HepG2 (cell line): ENCODE measurements at places on chromosomes 7 and 10.

- H3K4me3 ChIP-seq, result no peak overlapping the region
- H3K27me3 ChIP-seq, result no peaks in the 10 kb centered on the region
- no peak overlapping the region for H3K27ac ChIP-seq
- no peak for DNase-seq
Observed at GRCh38 chr10:50469778-50470193, 154.0 kb downstream of the SGMS1 start.

- no peaks in the 10 kb centered on the region; the same call in 1 of the 2 replicates for H3K4me1 ChIP-seq
- H3K36me3 ChIP-seq, result no peaks in the 10 kb centered on the region
- no peaks in the 10 kb centered on the region for H3K27me3 ChIP-seq
Observed at GRCh38 chr10:23065181-23065948, 30.0 kb upstream of the MSRB2 start.

GRCh38 chr7:7264306-7265040, 82.1 kb downstream of the C1GALT1 start:
- H3K36me3 ChIP-seq, result no peaks in the 10 kb centered on the region
- no peak for DNase-seq
- no peak overlapping the region for H3K27ac ChIP-seq
- no peaks in the 10 kb centered on the region for H3K27me3 ChIP-seq

DNA sequence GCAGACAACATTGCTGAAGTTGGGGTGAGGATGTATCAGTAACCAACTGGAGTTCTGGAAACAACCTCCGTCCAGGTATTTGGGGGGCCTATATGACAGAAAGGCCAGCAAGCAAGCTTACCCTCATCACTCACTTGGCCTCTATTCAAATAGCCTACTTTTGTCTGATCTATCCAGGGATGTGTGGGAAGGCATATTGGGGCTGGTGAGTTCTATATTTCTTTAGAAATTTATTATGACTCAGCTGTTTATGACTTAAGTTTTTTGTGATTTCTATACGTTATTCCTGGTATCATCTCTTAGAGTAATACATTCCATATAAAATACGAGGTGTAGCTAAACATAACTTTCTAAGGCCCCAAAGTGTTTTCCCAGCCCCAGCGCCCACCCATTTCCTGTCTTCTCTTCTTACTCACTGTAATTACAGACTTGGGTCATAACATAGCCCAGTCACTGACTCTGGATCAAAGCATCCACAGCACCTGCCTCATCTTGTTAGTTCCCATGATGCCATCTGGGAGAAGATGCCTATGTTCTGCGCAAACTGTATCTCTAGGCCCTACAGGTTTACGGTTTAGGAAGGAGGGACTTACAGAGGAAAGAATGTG, 18.1 kb downstream of the GARS1 start:
- H3K4me1 ChIP-seq, result 0 out of 2 replicates have a peak, but pooled peaks cover 8% of the 10 kb centered on the region
- peaks cover 87% of the 10 kb centered on the region for H3K36me3 ChIP-seq
- no peak for DNase-seq
- no peak overlapping the region for H3K27ac ChIP-seq
- no peaks in the 10 kb centered on the region for H3K27me3 ChIP-seq

- no peak overlapping the region for H3K4me3 ChIP-seq
- no peak overlapping the region for H3K27ac ChIP-seq
- no peak for DNase-seq
- H3K4me1 ChIP-seq, result no peaks in the 10 kb centered on the region
- H3K27me3 ChIP-seq, result peaks cover 3% of the 10 kb centered on the region; the same call in 1 of the 3 replicates
Observed at GRCh38 chr10:89120931-89121763, 86.0 kb downstream of the CH25H start.

DNA sequence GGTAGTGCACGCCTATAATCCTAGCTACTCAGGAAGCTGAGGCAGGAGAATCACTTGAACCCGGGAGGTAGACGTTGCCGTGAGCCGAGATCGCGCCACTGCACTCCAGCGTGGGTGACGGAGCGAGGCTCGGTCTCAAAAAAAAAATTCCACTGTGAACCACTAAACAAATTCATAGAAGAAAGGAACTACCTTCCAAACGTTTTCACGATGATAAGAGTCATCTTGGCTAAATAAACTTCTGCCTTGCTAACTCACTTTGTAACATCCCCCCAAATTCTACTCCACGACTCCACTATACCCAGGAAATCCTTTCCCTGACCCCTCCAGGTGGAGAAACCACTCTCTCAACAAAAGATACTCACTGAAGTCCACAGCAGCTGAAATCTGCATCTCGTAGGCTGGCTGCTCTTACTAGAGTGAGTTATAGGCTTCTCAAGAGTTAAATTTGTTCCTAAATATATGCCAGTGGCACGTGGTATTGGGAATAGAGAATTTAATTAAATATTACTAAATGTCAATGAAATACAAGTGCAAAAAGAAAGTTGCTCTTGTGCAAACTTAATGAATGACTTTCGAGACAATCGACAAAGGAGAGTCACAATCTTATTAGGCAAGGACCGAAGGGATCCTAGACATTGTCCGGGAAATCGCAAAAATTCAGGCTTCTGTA, 1.6 kb upstream of the GTF2I start:
- H3K36me3 ChIP-seq, result no peaks in the 10 kb centered on the region
- no peak for DNase-seq
- H3K27ac ChIP-seq, result peak overlapping the region; percentile 98
- peaks cover 55% of the 10 kb centered on the region for H3K4me1 ChIP-seq
- no peaks in the 10 kb centered on the region for H3K27me3 ChIP-seq

- no peaks in the 10 kb centered on the region for H3K36me3 ChIP-seq
- no peaks in the 10 kb centered on the region for H3K4me1 ChIP-seq
- no peaks in the 10 kb centered on the region for H3K27me3 ChIP-seq
Observed at GRCh38 chr7:34107276-34107675, 201.9 kb downstream of the BMPER start.

DNA sequence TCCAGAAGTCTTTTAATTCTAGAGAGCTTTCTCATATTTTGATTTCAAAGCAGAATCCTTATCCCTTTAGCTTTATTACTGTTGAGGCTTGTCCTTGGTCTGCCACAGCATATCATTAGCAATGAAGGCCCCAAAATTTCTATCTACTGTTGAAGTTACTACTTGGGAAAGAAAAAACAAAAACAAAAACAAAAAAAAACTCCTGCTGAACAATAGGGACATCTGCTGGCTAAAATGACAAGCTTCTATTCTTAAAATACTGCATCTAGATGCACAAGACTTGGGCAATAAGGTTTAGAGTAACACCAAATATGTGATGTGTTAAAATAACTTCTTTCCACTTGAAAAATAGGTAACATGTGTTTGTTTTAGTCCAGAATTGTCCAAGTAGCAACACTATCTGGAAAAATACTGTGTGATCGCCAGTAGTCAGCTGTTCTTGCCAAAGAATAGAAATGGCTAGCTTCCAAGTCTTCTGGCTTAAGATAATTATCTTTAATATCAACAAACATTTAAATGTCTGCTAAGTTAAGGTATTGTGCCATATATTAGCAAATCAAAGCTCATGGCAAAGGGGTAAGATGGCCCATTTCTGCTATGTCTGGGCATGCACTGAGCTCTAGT, 3.8 kb upstream of the DMTF1 start:
- H3K4me3 ChIP-seq, result no peak overlapping the region
- no peaks in the 10 kb centered on the region for H3K36me3 ChIP-seq
- no peak overlapping the region for H3K27ac ChIP-seq
- H3K4me1 ChIP-seq, result peaks cover 13% of the 10 kb centered on the region; the same call in 1 of the 2 replicates
- H3K27me3 ChIP-seq, result peaks cover 4% of the 10 kb centered on the region; the same call in 1 of the 3 replicates

GRCh38 chr10:133087679-133088178, at the start of gene ADGRA1:
TSS of gene ADGRA1 (plus strand) at chr10:133087924. CDS start at chr10:133088910, 986 bp downstream.
- H3K36me3 ChIP-seq, result no peaks in the 10 kb centered on the region
- H3K27me3 ChIP-seq, result peaks cover 87% of the 10 kb centered on the region
- no peak within 1 kb of the TSS for H3K4me3 ChIP-seq
- peaks cover 8% of the 10 kb centered on the region; the same call in 1 of the 2 replicates for H3K4me1 ChIP-seq
- no peak within 1 kb of the TSS for H3K27ac ChIP-seq

GRCh38 chr7:69906283-69906995, 308.2 kb downstream of the AUTS2 start:
- H3K27ac ChIP-seq, result no peak overlapping the region
- no peaks in the 10 kb centered on the region for H3K36me3 ChIP-seq
- H3K27me3 ChIP-seq, result no peaks in the 10 kb centered on the region
- no peak overlapping the region for H3K4me3 ChIP-seq

- no peak overlapping the region for H3K4me3 ChIP-seq
- no peaks in the 10 kb centered on the region for H3K27me3 ChIP-seq
- H3K36me3 ChIP-seq, result no peaks in the 10 kb centered on the region
- H3K4me1 ChIP-seq, result no peaks in the 10 kb centered on the region
Observed at GRCh38 chr7:88321694-88322093, 15.0 kb upstream of the STEAP4 start.

DNA sequence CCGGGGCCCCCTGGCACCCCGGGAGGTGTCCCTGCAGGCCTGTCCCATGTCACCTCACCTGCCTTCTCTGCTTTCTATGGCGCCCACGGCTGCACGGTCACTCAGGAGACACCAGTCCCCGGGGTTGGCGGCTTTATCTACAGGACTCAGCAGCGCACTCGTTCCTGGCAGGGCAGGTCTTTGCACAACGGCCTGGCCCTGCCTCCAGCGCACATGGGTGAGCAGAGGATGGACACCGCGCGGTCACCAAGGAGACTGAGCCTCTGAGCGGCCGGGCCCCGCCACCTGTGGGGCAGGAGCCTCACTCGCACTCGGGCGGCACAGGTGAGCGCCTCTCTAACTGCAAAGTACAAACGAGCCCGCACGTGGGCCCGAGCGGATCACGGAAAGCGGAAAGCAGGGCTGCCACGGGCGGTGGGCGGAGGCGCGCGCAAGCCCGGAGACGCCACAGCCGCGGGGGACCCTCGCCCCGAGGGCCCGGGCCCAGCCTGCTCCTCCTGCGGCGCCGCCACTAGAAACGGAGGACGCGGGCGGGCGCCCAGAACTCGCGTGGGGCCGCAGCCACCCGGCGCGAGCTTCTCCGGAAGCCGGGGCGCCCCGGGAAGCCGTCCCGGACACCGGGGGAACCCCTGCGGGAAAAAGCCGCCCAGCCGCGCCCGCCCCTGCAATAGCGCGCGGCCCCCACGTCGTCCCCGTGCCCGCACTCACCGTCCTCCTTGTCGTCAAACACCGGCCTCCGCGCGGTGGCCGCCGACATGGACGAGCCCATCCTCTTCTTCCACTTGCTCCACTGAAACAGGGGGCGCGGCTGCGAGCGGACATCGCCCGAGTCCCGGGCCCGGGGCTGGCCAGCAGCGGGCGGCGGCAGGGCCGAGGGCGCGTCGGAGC, 642 bp downstream of the STK32C start:
- peaks cover 45% of the 10 kb centered on the region for H3K4me1 ChIP-seq
- no peak overlapping the region for H3K27ac ChIP-seq
- peak; percentile 57 for DNase-seq
- H3K27me3 ChIP-seq, result peaks cover 12% of the 10 kb centered on the region; the same call in 2 of the 3 replicates
- H3K36me3 ChIP-seq, result no peaks in the 10 kb centered on the region
- peak overlapping the region; percentile 76 for H3K4me3 ChIP-seq

DNA sequence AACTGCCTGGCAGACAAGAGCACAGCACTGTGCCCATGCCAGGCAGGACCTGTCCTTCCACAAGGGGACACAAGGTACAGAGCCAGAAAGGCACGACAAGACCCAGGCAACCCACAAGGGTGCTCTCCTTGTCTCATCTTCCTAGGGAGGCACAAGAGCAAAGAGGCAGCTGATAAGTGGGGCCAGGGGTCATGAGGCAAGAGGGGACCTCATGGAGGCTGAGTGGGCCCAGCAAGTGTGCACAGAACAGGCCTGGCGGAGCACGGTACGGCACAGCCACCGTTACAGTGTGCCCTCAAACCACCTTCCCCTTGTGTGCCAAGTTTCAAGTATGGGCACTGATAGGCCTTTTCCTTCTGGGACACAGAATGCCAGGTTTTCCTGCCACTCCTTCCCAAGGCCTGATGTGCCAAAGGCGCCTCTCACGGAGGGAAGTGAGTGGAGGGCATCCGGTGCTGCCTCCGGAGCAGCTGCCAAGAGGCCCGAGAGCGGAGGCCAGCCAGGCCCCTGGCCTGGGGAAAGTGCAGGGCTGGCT, 75.6 kb downstream of the FAM53B start:
- no peak overlapping the region for H3K4me3 ChIP-seq
- no peaks in the 10 kb centered on the region for H3K27me3 ChIP-seq
- no peak overlapping the region for H3K27ac ChIP-seq
- DNase-seq, result no peak
- no peaks in the 10 kb centered on the region for H3K4me1 ChIP-seq

DNA sequence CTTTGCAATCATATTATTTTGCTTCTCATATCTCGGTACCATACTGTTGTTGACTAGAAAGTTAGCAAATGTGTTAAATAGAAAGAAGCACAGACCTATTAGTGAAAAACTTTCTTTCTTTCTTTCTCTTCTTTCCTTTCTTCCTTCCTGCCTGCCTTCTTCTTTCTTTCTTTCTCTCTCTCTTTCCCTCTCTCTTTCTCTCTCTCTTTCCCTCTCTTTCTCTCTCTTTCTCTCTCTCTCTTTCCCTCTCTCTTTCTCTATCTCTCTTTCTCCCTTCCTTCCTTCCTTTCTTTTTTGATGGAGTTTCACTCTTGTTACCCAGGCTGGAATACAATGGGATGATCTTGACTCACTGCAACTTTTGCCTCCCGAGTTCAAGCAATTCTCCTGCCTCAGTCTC, 1160.6 kb downstream of the GATA3 start:
- H3K4me3 ChIP-seq, result no peak overlapping the region
- no peak for DNase-seq
- H3K4me1 ChIP-seq, result no peaks in the 10 kb centered on the region
- H3K27me3 ChIP-seq, result no peaks in the 10 kb centered on the region

DNA sequence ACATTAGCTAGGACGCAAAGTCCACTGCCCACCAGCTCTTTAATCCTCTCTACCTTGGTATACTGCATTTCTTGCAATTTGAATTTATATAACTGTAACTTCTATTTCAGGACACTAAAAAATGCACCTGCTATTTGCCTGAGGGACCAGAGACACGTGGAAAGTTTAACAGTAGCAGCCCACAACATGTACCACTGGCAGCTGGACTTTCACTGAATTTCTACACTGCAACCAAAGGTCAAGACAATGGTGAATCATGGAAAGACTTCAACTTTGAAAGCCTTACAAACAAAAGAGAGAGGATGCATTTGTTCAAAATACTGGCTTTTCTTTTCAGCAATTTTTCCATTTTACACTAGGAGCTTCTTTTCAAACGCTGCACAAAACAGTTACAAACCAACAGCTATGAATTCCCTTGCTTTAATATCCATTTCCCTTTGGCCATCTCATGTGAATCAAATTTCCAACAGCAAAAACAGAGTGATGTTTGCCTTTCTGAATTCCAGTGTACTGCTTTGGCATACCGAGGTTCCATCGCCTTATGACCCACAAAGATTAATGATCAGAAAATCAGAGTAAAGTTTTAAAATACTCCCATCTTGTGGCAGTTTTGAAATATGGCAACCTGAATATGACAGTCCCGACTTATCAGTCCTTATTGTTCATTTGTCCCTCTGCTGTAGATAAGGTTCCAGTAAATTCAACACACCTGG, 29.9 kb upstream of the HNRNPH3 start:
- peaks cover 41% of the 10 kb centered on the region for H3K4me1 ChIP-seq
- no peak overlapping the region for H3K4me3 ChIP-seq
- H3K27ac ChIP-seq, result no peak overlapping the region
- H3K36me3 ChIP-seq, result no peaks in the 10 kb centered on the region
- H3K27me3 ChIP-seq, result no peaks in the 10 kb centered on the region

DNA sequence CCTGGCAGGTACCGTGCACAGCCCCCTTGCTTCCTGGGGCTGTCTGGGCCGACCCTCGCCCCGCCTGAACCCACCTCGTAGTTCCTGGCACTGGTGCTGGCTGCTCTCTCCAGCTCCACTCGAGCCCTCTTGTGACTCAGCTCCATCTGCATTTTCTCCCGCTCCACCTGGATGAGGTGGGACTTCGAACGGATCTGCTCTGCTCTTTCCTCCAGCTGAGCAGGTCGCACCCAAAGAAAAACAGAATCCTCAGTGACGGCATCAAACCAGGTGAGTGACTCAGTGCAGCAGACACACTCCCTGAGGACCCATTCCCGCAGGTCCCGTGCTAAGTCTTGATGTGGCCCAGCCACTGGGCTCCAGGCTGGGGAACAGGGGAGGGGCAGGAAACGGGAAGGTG, 7.4 kb downstream of the MAD1L1 start:
- H3K27ac ChIP-seq, result no peak overlapping the region
- no peak overlapping the region for H3K4me3 ChIP-seq
- no peak for DNase-seq
- H3K4me1 ChIP-seq, result peaks cover 9% of the 10 kb centered on the region
